ENCODE measurements at places on chromosomes 2 and 18.

DNA sequence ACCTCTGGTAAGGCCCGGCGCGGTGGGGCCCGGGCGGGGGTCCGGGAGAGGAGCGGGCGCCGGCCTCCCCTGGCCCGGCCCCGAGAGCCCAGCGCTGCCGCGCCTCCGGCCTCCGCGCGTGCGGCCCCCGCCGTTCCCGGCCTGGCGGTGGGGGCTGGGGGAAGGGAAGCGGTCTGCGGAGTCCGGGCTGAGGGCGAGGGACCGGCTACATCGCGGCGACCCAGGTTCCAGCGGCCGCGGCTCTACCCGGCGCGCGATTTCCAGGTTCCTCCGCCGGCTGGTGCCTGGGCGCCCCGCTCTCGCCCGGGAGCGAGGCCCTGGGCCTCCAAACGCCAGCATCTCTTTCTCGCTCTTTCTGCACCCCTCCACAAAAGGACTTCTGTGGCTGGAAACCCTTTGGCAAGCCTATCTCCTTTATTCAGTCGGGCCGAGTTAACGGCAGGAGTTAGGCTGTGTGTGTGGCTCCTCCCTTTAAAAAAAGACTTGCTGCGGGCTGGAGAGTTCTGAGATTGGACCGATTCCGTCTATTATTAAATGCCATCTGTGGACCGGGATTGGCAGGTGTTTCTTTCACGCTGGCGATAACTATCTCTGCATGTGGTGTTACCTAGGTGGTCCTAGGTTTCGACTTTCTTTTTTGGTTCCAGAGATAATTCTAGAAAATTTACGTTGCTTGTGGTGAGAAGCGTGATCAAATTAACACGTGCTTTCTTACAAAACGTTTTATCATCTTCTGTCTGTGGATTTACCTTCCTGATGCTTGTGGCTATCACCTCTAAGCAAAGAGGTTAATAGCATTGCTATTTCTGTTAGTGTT lies 592 bp downstream of the ME2 start:
- DNase-seq: peak; percentile 79

GRCh38 chr2:237207646-237208045 lies 122.0 kb downstream of the COPS8 start:
- DNase-seq: peak; percentile 85

- DNase-seq: no peak
Measured at GRCh38 chr2:55045780-55046179, 4.5 kb downstream of the RTN4 start.

GRCh38 chr2:3188405-3188946 lies 189.1 kb downstream of the EIPR1 start:
- DNase-seq: no peak

GRCh38 chr18:21408681-21409080 lies 166.6 kb downstream of the GREB1L start:
- DNase-seq: no peak

DNA sequence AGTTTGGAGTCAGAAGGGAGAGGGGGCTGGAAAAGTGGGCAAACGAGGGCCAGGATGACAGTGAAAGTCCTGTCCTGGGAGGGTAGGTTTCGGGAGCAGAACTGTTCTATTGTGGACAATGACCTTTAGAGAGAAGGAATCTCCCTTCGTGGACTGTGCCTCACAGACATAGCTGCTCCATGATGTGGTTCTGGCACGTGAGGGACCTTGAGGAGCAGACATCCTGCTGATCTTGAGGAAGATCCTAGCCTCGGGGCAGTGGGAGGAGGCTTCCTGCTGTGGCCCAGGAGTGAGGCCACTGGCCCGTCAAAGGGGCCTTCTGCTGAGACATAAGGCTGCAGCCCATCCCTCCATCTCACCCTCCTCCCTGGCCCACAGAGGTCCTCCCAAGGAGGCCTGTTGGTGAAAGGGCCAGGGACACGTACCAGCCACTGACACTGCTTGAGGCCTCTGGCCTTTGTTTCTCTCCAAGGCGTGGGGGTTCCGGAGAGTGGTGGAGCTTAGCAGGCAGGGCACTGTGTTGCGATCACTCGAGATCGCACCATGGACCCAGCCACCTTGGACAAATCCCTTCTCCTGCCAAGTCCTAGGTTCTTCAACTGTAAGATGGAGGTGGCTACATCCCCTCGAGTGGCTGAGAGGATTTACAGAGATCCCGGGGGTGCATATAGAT lies 167.2 kb downstream of the CELF4 start:
- no peak for DNase-seq

DNA sequence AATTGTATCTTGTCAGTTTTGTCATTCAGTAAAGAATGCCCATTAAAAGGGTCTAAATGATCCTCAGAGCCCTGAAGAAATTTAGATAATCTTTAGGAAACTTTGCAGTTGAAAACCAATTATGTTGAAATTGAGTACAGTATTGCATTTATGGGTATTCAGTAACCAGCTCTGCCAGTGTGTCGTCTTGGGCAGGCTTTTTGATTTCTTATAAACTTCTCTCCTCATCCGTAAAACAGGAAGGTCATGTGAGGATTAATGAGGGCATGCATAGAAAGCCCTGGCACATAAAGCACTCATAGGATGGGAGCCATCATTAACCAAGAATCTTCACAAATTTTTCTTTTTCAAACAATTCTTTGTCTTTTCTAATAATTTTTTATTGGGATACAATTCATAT lies 14.8 kb downstream of the PNO1 start:
- DNase-seq: no peak

DNA sequence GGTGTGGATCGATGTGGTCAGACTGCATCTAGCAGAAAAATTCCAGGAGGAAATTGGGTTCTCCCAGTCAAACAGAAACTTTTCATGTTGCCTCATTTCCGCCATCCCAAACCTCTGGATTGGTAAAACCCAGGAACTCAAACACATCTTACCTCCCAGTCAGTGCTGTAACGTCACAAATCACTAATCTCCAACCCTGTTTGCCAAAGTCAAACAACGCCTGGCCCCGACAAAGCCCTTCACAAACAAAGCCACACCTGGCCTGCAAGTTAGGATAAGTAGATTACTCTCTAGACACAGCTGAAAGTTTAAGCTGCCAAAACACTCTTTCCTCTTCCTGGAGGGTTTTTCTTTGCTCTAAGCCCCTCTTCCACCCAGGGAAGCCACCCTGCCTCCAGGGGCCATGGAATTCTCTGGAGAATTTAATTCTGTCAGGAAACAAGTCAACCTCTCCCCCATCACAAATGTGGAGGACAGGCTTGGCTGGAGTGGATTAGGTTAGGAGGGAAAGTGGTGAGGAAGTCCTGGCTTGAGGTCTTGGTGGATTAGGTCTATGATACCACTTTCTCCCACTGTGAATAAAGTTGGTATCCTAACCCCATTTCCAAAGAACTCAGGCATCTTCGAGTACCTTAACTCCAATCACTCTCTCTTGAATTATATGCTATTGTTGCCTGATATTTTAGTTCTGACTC lies 86.7 kb downstream of the LYPD6B start:
- no peak for DNase-seq

DNA sequence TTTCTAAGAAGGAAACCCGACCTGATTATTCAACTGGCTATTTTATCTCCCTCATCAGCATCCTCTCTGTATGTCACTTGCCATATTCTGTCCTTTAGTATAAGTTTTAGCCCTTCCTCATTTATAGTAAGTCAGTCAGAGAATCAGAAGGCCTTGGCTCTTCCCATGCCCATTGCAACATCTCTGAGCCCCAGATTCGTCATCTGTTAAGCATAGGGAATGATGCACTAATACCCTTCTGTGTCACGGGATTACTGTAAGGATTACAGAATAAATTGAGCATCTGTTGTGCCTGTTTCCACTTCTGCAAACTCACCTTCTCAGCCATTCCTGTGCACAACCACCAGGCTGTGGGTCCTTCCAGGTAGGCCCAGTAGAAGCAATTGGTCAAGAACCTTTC lies 258.1 kb upstream of the RAB12 start:
- DNase-seq: no peak

DNA sequence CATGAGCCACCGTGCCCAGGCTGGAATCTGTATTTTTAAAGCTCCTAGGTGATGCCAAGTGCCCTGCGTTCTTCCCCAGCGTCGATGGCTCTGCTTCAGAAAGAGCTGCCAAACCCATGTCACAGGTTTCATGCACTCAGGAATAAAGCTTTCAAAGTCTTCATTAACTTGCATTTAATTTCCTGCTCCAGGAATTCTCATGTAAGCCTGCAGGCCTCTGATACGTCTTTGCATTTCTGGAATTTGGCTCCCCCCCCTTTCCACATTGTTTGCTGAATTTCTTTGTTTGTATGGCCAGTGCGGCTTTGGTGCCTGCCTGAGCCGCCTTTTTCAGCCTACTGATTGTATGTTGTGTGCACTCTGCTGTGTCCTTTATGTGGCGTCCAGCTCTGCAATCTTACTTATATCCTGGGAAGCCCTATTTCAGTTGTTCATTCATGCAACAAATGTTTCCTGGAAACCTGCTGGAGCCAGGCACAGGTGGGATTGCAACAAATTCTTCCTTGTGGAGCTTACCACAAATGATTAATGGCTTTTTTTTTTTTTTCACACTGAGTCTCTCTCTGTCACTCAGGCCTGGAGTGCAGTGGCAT lies 17.9 kb upstream of the OTOF start:
- DNase-seq: no peak

DNA sequence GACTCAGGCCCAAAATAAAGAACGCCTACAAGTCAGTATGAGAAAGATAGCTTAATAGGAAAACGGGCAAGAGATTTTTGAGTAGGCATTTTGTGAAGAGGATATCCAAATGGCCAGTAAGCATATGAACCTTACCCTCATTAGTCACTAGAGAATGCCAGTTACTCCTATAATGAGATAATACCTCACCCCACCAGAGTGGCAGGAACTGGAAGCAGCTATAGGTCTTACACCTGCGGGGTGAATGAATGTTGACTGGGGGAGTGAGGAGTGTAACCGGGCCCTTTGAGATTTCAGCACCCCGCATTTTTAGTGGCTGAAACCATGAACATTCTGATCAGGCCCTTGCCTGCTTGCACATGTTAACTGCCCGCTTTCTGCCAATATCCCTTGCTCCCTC lies 7.5 kb upstream of the PTPN2 start:
- no peak for DNase-seq

DNA sequence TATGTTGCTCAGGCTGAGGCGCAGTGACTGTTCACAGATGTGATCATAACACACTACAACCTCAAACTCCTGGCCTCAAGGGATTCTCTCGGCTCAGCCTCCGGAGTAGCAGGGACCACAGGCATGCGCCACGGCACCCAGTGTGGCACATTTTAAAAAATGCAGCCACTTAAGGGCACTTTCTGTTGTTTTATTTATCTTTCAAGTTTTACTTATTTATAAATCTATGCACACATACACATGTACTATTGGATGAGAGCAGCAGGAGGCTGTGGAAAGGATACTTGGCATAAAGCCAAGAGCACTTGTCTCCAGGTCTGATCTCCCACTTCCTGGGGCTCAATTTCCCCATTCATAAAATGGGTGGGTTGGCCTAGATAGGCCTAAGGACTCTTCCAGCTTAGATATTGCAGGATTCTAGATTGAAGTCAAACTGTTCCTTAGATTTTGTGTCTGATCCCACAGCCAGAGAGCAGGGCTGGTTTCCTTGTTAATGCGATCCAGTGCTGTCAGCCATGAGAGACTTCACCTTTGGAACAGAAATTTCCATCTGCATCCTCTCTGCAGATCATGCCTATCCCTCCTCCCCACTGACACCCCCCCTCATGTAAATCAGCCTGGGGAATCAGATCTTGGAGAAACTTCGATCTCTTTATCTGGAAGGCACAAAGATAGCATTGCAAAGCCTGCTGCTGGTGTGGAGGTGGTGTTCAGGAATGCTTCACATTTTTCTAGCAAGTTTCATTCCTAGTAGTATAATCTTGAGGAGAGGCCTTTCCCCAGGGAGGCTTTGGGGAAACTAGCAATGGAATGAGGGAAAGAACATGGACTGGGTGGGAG lies 24.7 kb downstream of the PCBP1 start:
- no peak for DNase-seq

GRCh38 chr2:194514281-194514680 lies 1142.7 kb upstream of the SLC39A10 start:
- DNase-seq: no peak

- no peak for DNase-seq
Measured at GRCh38 chr2:28098501-28099225, 208.1 kb downstream of the BABAM2 start.

- DNase-seq: no peak
Measured at GRCh38 chr18:13158428-13158827, 60.1 kb upstream of the LDLRAD4 start.

DNA sequence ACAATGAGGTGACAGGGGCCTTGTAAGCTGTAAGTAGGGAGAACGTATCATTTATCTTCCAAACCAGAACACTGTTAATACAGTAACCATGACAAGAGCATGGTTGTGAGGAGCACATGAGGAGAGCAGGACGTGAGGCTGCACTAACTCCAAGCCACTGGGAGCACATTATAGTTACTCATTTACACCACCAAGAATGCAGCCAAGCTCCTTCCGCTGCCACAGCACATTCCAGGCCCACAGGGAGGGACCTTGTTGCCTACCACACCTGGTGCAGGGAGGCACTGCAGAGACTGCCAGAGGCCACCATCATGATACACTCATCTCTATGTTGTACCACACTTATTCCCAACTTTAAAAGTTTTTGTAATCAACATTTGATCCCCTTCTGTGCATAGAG lies 13.5 kb upstream of the SFXN5 start:
- no peak for DNase-seq

DNA sequence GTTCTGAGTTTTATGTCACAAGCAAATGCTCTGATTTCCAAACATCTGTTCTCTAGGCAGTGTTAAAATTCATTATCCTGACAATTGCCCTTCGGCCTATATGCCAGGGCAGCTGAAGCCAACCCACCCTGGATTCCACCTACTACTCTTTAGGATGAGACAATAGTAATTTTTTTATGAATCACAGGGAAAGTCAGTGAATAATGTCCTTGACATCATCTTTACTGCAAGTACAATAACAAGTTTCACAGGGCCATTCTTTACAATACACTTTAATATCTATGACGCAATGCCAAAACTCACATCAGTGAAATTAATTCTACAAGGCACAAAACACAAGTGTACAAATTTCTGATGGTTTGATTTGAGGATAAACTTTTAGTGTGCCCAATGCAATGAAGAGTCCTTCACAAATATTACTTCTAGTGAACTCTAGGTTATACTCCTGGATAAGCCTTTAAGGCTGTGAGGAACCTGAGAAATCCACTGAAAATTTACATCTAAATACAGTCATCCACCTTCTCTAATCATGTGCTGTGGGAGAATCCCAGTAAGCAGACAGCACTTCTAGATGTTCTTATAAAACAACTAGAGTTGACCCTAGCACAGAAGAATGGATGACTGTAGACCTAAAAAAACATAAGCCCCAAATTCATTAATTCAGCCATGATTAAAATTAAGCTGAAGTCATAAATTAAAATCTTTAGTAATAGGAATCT lies 77.3 kb upstream of the CTLA4 start:
- no peak for DNase-seq

DNA sequence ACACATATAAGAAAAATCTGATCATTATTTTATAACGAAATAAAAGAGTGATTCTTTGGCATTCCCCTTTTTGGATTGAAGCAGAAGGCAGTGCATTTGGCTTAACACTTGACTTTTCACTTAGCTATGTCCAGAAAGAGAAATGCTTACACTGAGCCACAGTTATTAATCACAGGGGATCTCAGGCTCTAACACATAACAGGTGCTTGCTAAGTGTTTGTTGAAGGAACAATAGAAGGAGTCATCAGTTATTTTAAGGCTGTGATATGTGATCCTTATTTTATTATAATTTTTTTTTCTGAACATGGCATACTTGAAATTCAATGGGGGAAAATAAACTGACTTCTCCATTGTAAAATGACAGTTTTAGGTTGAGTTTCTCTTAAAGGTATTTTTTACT lies 209.5 kb downstream of the UBE2E3 start:
- DNase-seq: no peak

GRCh38 chr18:32868406-32868805 lies 95.6 kb upstream of the KLHL14 start:
- DNase-seq: no peak

- no peak for DNase-seq
Measured at GRCh38 chr2:42516418-42516901, 22.7 kb upstream of the KCNG3 start.
